ENCODE measurements at places on chromosomes 6 and 20.

DNA sequence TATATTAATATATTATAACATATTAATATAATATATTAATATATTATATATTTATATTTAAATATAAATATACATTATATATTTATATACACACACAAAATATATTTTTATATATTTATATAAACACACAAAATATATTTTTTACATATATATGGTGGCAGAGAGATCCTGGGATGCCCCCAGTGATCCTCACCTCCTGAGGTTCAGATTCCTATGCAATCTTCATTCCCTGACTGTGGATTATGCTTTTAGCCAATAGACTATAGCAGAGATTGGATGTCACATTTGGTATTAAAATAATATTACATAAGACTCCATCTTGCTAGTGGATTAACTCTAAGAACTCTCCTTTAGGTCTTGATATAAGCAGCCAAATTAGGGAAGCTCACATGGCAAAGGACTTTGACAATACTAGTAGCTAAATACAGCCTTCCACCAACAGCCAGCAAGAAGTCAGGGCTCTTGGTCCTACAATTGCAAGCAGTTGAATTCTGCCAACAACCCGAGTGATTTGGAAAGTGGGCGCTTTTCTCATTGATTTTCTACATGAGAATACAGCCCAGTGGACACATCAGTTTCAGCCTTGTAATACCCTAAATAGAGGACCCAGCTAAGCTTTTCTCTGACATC lies 681.0 kb downstream of the C6orf118 start:
- DNase-seq, result no peak

- DNase-seq, result no peak
These were observed 709 bp downstream of the PPP1R16B start for GRCh38 chr20:38805958-38806854.

- DNase-seq, result peak; percentile 59
These were observed 54.5 kb downstream of the STMND1 start for GRCh38 chr6:17156112-17156921.

GRCh38 chr6:114740547-114740946 lies 397.7 kb upstream of the HS3ST5 start:
- no peak for DNase-seq

- no peak for DNase-seq
These were observed 100.7 kb upstream of the STMND1 start for GRCh38 chr6:17001188-17001587.

DNA sequence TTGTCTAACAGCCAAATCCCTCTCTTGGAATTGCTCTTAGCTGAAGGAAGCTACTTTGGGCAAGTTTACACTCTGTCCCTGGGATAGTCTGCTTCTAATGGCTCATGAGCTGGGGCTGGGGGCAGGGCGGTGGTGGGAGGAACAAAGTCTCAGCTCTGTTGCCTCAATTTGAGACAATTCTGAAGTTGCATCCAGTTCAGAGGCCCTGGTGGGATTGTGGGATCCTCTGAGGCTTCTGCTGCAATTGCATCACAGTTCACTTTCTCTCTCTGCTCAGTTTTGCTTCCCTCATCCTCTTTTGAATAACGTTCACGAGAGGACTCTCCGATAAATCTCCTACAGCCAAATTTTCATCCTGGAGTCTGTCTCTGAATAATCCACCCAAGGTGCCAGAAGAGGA lies 440.6 kb upstream of the SLC35B3 start:
- DNase-seq, result no peak

DNA sequence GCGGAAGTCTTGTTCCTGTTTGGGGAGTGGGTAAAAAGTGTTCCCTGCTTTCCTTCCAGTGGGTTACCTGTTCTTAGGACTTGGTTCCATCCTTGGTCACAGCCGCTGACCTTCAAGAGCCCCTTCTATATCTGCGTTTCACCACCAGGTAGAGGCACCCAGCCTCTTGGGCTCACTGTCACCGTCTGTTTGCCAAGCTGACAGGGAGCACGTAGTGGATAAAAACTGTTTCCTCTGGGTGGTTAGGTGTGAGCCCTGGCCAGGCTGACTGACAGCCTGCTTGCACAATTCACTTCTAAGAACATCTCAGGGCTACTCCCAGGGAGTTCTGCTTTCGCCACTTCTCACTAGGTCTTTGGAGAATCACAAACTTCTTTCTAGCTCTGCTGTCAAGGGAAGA lies 1.8 kb upstream of the JPH2 start:
- no peak for DNase-seq
